ENCODE measurements at places on chromosomes 2 and 18. TPM values are rescaled to one million over a fixed set of nuclear protein-coding genes. Genes with fewer than 3 reads are reported as not detected.
A peak's percentile ranks its signal among the peaks of the same experiment; 100 is the strongest.

Gene ATP6V1B1
- total RNA-seq, result not detected

DNA sequence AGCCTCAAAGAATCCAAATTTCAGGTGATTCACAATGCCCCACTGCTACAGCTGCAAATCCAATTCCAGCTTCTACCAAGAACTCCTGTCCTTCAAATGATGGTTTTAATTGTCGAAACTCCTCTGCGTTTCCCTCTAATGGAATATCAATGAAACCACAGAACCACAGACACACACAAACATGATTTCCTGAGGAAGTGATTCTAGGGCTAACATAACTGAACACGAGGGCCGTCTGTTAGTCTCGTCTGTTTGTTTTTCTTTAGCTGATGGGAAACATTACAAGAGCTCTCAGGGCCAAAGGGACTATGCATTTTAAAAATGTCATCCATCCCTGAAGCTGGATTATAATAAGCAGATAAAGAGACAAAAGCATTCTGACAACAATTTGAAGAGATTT, 59.4 kb downstream of the RNF152 start:
- DNase-seq, result no peak

DNA sequence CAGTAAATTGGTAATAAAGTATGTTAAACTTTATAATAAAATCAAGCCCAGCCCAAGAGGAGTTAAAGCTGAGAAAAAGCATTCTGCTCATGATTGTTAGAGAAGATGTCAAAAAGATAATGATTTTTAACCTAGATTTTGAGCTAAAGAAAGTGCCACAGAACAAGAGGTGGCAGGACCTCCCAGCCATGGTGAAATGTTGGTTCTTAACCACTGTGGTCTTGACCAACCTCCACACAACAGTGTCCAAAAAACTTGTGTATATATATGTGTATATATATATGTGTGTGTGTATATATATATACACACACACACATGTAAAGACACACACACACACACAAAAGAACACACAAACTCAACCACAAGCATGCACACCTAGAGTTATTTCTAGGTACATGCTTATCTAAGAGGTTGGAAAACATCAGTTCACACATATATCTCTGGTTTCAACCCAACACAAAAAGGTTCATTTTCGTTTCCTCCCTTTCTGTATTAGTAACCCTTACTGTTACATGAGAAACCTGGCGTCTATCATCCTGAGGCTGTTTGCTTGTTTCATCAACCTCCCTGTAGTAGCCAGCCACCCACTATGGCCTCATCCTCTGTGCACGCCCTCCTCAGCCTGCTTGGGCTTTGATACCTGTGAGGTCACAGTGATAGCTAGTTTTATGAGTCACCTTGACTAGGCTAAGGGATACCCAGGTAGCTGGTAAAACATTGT, 631.8 kb upstream of the ID2 start:
- DNase-seq, result no peak

DNA sequence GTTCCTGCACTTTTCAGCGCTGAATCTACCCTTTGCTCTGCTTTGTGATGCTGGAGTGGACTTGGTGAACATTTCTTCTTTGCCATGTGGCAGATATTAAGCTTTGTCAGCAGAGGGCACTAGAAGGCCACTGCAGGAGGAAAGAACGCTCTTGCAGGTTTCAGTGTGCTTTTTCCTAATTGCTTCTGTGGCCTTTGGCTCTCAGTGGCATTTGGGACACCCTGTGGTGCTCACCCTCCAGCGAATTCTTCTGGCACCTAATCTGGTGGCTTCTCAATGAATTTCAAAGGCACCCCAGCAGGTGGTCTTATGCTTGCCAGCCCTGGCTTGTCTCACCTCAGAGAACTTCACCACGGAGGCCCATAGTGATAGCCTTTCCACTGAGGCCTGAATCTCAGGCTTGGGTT, 146.7 kb downstream of the MYO3B start:
- peak; percentile 67 for DNase-seq

Gene STEAP3
- 22.2 TPM for total RNA-seq

Gene GALNT13
- total RNA-seq, result 9.6 TPM

GRCh38 chr2:192328297-192328696, 133.6 kb upstream of the TMEFF2 start:
- no peak for DNase-seq

- no peak for DNase-seq
Measured at GRCh38 chr18:58800582-58800981, 64.1 kb upstream of the ZNF532 start.

Gene LRP2
- 2.4 TPM for total RNA-seq

DNA sequence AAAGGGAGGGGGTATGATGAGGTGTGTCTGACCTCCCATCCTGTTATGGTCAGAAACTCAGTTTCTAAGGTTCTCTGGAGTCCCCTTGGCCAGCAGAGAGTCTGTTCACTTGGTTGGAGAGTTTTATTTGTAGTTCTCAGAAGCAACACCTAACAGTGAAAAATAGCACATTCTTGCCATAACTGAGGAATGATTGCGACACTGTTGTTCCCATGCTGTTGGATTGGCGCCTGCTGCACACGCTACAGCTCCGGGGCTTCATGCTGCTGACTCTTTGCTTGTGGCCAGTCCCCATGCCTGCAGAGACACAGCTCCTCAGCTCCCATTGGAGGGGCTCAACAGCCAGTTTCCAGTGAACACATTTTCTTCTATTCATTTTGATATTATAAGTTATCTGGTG, 42.1 kb downstream of the TPGS2 start:
- no peak for DNase-seq

GRCh38 chr2:217826520-217826919, 176.3 kb downstream of the TNS1 start:
- DNase-seq, result no peak

Gene MATN3
- total RNA-seq, result 9.7 TPM

Gene LIPG
- total RNA-seq, result 11.8 TPM

GRCh38 chr2:120869036-120869729, 133.5 kb downstream of the GLI2 start:
- DNase-seq, result no peak

- peak; percentile 43 for DNase-seq
Measured at GRCh38 chr2:172555522-172556283, at the start of gene PDK1. Gene PDK1, plus strand, starts transcription at chr2:172556090. Its CDS starts 61 bp downstream, at chr2:172556151.

DNA sequence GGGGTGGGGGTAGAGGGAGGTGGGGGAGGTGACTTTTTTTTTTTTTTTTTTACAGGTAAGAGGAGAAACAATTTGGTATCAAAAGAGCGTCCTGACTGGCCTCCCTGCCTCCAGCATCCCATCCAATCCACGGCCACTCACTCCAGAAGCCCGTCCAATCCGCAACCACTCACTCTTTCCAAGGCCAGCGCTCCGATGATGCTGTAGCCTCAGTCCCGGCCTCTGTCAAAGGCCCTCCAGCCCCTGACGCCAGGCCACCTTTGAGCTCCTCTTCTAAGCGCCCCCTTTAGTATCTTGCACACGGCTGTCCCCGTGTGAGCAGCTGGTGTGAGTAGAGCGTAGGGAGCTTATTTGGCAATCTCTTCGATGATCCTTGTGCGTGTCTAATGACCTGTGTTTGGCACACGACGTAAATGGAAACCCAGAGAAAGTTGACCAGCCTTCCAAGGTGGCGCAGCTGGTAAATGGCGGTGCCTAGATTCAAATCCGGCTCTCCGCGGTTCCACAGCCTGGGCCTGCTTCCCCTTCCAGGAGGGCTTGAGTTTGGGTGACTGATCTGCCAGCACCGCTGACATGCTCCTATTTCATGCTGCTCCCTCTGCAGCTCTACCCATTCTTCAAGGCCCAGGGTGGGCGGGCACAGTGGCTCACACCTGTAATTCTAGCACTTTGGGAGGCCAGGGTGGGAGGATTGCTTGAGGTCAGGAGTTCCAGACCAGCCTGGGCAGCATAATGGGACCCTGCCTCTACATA, 23.8 kb upstream of the PXDN start:
- no peak for DNase-seq

Gene C1GALT1C1L
- not detected for total RNA-seq

DNA sequence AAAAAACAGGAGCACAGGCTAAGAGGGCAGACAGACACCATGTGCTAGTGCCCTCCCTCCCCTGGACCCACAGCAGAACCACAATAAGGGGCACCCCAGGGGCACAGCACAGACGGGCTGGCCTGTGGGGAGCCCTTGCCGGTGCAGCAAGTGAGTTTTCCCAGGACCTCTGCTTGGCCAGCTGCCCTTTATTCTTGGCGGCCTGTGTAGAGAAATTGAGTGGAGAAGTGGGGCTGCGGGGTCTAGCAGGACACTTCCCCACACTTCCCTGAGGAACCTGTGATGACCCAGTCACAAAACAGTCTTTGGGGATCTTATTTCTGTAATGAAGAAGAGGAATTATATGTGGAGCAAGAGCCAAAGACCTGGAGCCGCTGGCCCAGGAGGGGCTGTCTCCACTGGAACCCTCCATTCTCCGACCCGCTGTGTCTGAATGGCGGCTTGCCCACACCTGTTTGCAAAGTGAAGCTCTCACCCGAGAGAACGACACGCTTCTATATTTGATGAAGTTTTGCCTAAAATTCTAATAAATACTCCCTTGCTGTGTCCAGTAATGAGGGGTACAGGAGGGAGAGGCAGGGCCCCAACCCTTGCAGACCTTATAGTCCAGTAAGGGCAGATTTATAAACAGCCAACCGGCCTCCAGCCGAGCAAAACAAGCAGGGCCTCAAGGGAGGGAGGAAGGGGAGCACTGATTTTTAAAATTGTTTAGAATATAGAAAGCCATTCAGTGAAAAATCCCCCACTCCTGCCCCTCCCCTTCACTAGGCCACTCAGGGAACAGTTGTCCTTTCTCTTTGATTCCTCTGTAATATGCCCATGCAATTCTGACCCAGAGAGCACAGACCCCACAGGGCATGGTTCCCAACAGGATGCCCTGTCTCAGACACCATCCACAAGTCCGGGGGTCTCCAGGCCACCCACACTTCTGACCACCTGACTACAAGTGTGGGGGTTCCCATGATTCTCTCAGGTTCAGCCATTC, 44.7 kb upstream of the SNED1 start:
- peak; percentile 35 for DNase-seq

- no peak for DNase-seq
Measured at GRCh38 chr2:140589273-140589672, 1541.5 kb downstream of the LRP1B start.

GRCh38 chr2:149448315-149448714, 117.9 kb downstream of the LYPD6 start:
- DNase-seq, result no peak

GRCh38 chr18:13222856-13223281, 4.3 kb downstream of the LDLRAD4 start:
- no peak for DNase-seq

DNA sequence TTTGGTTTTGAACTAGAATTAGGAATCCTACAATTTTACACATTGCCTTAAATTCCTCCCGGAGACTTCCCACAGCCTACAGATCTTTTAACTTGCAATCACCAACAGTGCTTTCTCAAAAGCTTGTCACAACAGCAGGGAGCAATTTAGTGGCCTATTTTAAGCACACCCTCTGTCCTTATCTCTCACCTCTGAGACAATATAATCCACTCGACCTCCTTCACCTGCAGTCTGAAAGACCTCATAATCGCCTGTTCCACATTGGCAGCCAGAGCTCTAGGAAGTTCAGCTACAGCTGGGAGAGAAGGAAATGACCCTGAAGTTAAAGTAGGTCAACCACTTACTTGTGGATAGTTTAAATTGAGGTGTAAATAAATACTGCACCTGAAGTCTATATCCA, 249.7 kb upstream of the DLGAP1 start:
- DNase-seq, result no peak

- no peak for DNase-seq
Measured at GRCh38 chr2:189751080-189751658, 11.4 kb downstream of the OSGEPL1 start.

Gene HOXD12
- not detected for total RNA-seq

Gene EVA1A
- 4.3 TPM for total RNA-seq

- no peak for DNase-seq
Measured at GRCh38 chr18:49514577-49514976, 27.5 kb upstream of the C18orf32 start.

DNA sequence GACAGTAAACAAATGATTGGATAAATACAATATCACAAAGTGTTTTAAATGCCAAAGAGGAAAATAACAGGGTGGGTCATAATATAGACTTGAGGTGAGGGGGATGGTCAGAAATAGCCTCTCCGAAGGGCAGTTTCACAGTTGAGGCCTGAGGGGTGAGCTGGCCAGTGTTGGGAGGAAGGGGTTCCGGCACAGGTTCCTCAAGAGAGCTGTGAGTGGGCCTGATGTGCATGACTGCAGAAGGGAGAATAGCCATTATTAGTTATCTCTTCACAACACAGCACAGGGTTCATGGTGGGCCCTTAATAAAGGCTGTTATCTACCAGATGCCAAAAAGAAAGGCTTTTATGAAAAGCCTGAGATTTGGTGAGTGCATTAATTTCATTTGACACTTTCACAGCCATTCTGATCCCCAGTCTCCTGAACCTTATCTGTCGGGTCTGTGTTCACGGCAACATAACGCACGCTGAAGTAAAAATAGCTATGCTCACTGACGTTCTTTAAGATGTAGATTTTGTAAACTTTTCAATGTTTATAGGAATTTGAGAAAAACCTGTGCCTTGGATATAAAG, 39.6 kb downstream of the POLR1A start:
- no peak for DNase-seq

Gene DAPL1
- not detected for total RNA-seq

Gene CNDP2
- total RNA-seq, result 243 TPM

- no peak for DNase-seq
Measured at GRCh38 chr2:7725171-7725849, 808.1 kb downstream of the RNF144A start.

DNA sequence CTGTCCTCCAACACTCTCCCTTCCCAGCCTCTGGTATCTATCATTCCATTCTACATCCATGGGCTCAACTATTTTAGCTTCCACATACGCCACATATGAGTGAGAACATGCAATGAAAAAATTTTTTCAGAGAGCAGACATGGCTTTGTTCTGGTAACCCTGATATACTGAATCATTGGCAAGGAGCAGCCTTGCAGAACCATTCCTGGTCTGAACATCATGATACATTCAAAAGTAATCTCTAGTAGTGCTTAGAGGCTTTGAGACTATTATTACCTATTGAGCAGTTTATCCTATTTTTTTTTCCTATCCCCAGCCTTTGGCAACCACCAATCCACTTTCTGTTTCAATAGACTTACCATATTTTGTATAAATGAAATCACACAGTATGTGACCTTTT, 393.1 kb upstream of the KCNH7 start:
- DNase-seq, result no peak

- DNase-seq, result no peak
Measured at GRCh38 chr2:221610675-221611074, 38.6 kb upstream of the EPHA4 start.

GRCh38 chr2:120441744-120442471, 96.0 kb downstream of the INHBB start:
- DNase-seq, result peak; percentile 70

Gene CCBE1
- total RNA-seq, result 4.4 TPM

GRCh38 chr2:236861196-236861875, 224.4 kb upstream of the COPS8 start:
- DNase-seq, result no peak

Data from H1 (cell line).